M059J (cell line): ENCODE measurements at places on chromosomes 4 and X. TPM values are rescaled to one million over a fixed set of nuclear protein-coding genes. Genes with fewer than 3 reads are reported as not detected.

- peak; percentile 68 for DNase-seq
Observed at GRCh38 chr4:108008721-108009120, 19.0 kb downstream of the HADH start.

FAM53A gene
- 7.3 TPM in 1 of 2 replicates, not detected in the other for total RNA-seq

GRCh38 chr4:148573296-148573695 lies 131.1 kb upstream of the NR3C2 start:
- DNase-seq: no peak

CPLX1 gene
- total RNA-seq: not detected in 2 replicates

- DNase-seq: no peak
Observed at GRCh38 chrX:41045960-41046567, 39.2 kb upstream of the USP9X start.

DNA sequence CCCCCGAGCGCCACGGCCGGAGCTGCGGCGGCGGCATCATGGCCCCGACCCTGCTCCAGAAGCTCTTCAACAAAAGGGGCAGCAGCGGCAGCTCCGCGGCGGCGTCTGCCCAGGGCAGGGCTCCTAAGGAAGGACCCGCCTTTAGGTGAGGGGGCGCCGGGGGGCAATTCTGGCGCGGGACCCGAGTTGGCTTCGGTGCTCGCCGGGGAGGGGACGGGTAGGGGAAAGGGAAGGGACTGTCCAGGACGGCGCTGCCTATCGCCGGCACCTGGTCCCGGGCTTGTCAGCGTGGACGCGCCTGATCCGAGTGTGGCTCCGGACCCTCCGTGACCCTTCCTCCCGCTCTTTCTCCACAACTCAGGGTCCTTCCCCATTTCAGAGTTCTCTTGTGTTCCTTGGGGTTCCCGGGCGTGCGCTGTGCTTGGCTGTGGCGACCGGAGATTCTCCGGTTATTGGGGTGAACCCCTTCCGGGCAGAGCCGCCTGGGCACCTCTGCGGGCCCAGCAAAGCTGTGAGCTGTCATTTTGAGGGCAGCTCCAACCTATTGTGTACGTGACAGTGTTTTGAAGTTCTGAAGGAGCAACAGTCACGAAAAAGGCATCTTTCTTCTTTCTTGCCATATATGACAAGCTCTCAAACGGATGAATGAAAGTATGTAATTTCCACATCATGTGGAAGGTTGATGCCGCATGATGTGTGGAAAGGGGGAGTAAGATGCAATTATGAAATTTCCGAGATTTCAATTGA lies 522 bp downstream of the FNIP2 start:
- DNase-seq: peak; percentile 51

EMD gene
- 101 and 105 TPM in 2 replicates for total RNA-seq

- DNase-seq: peak; percentile 19
Observed at GRCh38 chr4:189124149-189124758, 816.4 kb upstream of the FRG1 start.

DNA sequence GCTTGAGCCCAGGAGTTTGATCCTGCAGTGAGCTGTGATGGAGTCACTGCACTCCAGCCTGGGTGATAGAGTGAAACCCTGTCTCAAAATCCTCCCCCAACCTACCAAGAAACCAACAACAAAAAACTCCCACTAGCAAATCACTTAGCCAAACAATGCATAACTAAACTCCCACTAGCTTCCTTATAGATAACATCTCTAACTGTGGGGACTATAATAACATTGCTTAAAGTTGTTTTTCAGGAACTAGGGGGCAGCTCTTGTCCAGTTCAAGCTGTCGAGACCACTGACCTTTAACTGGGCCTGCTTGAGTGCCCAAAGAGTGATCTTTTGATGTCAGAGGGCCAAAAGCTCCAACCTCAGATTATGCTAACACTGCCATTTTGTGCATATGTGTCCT lies 81.7 kb downstream of the FREM3 start:
- DNase-seq: no peak

- peak; percentile 80 for DNase-seq
Observed at GRCh38 chrX:46912098-46912602, at the start of gene JADE3. JADE3 (plus strand) TSS chrX:46912421; CDS start chrX:46984895, 72,474 bp downstream.

DNA sequence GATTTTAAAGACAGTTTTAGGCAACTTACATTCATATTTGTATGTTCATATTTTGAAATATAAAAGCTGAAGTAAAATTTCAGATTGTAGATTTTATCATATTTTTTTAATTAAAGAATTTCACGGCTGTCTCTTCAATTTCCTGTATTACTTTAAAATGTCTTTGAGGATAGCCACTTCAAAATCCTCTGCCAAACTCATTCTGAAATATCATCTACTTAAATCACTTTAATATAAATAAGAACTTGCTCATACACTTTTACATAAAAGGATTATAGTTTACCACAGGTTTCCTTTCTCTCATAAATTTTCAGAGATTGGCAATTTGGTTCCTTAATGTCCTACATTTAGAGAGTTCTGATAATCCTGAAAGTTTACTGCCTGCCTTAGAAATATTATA lies 478.2 kb downstream of the ADGRL3 start:
- DNase-seq: no peak

GRCh38 chr4:128320656-128321055 lies 33.0 kb upstream of the PGRMC2 start:
- DNase-seq: peak; percentile 21

- DNase-seq: no peak
Observed at GRCh38 chrX:119424999-119425398, 25.9 kb downstream of the SLC25A43 start.

UCHL1 gene
- 1,483 and 1,510 TPM in 2 replicates for total RNA-seq

GRCh38 chr4:67054896-67055295 lies 490.4 kb downstream of the CENPC start:
- peak; percentile 40 for DNase-seq

POF1B gene
- total RNA-seq: not detected in 2 replicates

DNA sequence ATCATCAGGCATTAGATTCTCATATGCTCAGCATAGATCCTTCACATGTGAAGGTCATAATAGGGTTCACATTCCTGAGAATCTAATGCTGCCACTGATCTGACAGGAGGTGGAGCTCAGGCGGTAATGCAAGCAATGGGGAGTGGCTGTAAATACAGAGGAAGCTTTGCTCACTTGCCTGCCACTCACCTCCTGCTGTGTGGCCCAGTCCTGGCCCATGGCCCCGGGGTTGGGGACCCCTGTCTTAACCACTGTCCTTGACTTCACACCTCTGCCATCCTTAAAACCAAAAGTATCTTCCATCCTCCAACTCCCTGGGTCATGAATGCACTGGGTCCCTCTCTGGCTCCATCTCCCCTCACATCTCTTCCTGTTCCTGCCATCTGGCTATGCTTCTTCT lies 129.1 kb downstream of the HMX1 start:
- no peak for DNase-seq

- peak; percentile 4 for DNase-seq
Observed at GRCh38 chrX:16113978-16114565, 9.3 kb upstream of the GRPR start.

DNA sequence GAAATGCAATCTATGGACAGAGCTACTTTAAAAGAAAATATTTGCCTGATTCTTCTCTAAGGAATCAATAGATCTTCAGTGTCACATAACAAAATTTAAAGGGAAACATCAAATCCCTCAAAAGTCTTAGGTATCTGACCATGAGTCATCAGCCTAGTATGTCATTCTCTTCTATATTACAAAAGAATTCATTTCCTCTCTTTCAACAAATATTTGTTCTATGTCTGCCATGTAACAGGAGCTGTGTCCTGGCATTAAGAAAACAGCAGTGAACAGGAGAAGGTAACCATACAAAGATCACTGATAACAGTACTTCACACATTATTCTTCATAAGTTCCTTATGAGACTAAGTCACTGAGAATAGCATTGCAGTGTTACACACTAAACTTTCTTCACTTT lies 243.6 kb upstream of the DKK2 start:
- DNase-seq: peak; percentile 63

NAA11 gene
- total RNA-seq: 0.17 TPM in 1 of 2 replicates, not detected in the other

- DNase-seq: no peak
Observed at GRCh38 chrX:66008328-66008970, 31.4 kb downstream of the VSIG4 start.

DNA sequence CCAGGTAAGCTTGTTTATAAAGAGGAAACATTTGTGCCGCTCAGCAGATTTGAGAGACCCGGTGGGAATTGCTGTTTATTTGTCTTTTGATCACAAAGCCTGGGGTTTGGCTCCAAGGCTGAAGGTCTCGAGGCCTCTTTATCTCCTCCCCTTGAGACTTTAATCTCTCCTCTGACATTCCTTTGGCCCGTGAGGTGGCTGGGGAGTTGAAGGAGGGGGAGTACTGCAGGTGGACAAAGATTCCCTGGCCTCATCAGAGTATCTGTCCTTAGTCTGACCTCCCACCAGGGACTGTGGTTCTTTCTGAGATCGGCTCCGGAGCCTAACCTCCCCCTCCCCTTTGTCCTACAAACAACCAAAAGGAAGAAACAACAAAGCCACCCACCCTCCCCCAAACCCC lies 216.5 kb downstream of the MID1IP1 start:
- no peak for DNase-seq

FGD1 gene
- 5.6 and 10.4 TPM in 2 replicates for total RNA-seq

AADAT gene
- 0.30 and 2.6 TPM in 2 replicates for total RNA-seq

DNA sequence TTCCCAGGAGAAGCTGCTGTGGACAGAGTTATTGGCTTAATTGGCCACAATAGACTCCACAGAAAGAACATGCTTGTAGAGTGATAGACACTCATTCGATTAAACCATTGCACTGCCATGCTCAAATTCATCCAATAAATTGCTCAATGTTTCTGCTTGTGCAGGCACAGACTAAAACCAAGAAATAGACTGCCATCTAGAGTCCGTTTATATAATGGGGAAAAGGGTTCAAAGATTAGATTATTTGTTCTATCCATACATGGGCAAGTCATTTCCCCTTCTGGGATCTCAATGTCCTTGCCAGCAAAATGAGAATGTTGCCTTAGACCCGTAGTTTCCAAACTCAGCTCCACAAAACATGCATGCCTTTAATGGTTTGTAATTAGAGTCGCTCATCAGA lies 8.7 kb downstream of the SMIM10 start:
- DNase-seq: peak; percentile 72

GRCh38 chr4:7360806-7361205 lies 73.9 kb downstream of the PSAPL1 start:
- no peak for DNase-seq

MAML3 gene
- 1.6 and 2.3 TPM in 2 replicates for total RNA-seq

- DNase-seq: no peak
Observed at GRCh38 chr4:93243262-93243661, 585.3 kb upstream of the ATOH1 start.

- DNase-seq: peak; percentile 72
Observed at GRCh38 chr4:5322321-5322720, 271.0 kb downstream of the STK32B start.

NDST3 gene
- 0.07 TPM in 1 of 2 replicates, not detected in the other for total RNA-seq

C4orf50 gene
- total RNA-seq: not detected in 2 replicates

XK gene
- 1.3 and 1.6 TPM in 2 replicates for total RNA-seq

GRCh38 chr4:142984871-142985585 lies 138.9 kb upstream of the INPP4B start:
- peak; percentile 9 for DNase-seq

GLRB gene
- total RNA-seq: 21.0 and 28.7 TPM in 2 replicates

DNA sequence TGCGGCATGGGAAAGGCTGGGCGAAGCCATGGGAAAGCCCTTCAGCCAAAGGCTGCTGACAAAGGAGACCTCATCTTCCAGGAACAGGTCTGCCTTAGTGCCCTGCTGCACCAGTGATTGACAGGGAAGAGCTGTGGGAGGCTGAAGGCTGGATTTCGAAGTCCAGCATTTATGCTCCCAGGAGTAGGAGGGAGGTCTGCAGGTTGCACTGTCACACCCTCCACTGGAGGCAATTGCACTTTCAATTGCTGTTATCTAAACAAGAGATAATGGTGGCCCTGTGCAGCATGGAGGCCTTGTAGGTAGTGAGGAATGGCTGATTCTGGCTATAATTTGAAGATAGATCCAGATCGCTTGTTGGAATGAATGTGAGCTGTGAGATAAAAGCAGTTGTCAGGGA lies 43.7 kb downstream of the FAM114A1 start:
- no peak for DNase-seq

ODAPH gene
- 0.10 TPM in 1 of 2 replicates, not detected in the other for total RNA-seq

DNA sequence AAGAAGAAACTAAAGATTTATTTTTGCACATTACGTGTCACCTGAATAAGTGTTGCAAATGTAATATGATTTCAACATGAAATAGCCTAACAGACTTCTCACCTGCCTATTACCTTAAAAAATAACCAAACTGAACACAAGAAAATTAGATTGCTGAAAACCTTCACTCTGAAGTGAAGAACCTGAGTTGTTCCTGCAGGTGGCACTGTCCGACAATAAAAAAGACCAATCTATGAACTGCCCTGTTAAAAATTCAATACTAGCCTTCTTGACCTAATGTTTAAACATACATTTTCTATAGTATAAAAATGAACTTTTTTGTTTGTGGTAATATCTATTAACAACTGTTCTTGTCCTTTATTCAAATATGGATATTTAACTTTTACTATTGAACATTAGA lies 69.2 kb upstream of the PNPLA4 start:
- peak; percentile 37 for DNase-seq

DNA sequence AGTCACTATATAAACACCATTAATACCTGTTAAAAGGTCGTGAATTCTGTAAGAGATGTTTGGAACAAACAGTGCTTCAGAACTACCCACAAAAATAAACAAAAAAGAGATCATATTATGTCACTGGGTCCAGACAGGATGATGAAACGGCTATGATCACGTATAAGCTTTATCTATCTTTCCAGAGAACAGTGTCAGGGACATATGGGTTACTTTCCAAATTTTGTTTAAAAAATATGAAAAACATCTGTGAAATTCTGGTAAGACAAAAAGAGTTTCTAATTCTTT lies 90.0 kb downstream of the SORBS2 start:
- no peak for DNase-seq

DNA sequence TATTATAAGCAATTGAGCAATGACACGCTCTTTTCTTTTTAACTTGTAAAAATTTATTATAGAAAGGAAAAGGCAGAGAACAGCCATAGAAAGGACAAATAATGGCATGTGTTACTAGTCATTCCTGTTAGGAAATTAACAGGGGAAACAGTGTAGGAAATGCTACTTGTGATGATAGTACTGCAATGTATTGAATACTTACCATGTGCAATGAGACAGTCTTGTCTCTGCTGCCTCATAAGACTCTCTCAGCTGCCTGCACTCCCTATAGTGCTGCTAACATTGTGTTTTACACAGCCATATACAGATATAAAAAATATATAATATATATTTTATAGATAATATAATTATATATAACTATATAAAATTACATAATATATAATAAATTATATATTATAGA lies 62.3 kb upstream of the SHOX start:
- DNase-seq: no peak

SSX4B gene
- total RNA-seq: not detected in 2 replicates

GRCh38 chr4:10395971-10396580 lies 61.1 kb downstream of the ZNF518B start:
- DNase-seq: no peak
